ENCODE measurements at places on chromosomes 13 and 19.

- no peak for DNase-seq
Observed at GRCh38 chr19:16949496-16950023, 60.8 kb downstream of the F2RL3 start.

GRCh38 chr13:29886446-29886845 is 36.0 kb upstream of the UBL3 start:
- no peak for DNase-seq

DNA sequence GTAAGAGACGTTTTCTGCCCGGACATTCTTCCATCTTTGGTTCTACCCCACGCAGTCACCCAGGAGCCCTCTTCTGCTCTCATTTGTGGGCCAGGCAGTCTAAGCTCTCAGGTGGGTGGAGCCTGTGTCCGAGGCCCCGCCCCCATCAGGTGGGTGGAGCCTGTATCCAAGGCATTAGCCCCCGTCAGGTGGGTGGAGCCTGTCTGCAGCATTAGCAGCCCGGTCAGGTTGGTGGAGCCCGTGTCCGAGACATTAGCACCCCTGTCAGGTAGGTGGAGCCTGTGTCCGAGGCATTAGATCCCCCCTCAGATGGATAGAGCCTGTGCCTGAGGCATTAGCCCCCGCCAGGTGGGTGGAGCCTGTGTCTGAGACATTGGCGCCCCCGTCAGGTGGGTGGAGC is 45.5 kb upstream of the C13orf46 start:
- no peak for DNase-seq

DNA sequence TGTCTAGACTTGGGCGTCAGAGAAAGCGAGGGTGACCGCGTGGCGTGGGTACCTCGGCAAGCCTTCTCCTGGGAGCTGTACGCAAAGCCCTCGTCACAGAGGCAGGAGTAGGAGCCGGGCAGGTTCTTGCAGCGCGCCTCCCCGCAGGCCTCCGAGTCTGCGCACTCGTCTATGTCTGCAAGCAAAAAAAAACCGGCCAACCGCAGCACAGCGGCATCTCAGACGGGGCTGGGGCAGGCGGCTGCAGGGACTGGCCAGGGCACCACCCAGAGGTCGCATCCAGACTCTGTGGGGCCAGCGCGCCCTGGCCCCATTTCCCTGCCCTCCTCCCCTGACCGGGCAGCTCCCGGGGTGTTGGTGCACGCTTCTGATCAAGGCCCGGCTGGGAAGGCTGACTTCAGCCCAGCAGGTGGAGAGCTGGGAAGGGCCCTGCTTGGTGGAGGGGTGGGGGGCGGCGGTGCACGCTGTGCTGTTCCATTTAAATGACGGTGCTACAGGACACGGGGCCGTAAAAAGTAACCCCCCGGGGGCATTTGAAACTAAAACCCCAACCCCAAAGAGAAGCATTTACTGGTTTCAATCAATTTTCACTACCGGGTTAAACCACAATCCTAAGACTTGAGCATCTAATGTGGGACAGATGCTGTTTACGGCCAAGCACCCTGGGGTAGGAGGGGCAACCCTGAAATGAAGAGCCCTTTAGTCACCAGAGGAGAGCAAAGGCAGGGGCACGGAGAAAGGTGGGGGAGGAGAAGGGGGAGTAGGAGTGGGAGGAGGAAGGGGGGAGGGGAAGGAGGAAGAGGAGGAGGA is 28.2 kb downstream of the GAS6 start:
- no peak for DNase-seq

DNA sequence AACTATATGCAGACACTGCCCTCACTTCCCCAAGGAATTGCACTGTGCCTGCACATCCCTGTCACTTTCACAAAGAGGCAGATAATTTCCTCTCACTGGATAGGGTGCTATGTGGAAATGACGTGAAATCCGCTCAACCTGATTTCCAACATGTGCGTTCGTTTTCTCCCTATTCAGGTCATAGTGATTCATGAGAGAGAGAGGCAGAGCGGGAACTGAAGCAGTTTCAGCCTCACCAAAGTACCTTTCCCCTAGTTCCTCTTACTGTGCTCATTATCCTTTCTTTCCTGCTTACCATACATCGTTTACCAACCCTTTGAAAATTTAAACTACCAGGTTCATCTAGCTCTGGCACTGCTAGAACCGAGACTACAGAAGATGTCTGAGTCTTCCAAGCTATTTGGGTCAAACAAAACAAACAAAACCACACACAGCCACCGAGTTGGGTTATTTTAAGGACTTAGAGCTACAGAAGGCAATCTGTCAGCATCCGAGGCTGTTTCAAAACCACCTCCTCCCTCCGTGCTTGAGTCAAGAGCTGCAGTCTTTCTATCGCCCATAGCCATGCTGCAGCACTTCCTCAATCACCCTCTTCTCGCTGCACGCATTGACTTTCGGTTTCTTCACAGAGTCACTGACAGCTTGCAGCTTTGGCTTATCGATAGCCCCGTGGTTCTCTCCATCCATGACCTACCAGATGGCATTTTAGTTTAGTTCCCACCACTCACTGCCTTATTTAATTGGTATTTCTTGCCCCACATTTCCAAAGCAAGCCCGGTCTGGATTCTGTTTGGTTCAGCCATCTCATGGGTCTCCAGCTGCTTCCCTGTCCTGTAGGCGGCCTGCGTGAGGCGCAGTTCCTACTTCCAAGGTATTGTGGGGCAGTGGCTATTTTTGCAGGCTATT is 1395.8 kb downstream of the EFNB2 start:
- DNase-seq: peak; percentile 27

GRCh38 chr13:54647275-54647674 is 1618.7 kb downstream of the OLFM4 start:
- no peak for DNase-seq

DNA sequence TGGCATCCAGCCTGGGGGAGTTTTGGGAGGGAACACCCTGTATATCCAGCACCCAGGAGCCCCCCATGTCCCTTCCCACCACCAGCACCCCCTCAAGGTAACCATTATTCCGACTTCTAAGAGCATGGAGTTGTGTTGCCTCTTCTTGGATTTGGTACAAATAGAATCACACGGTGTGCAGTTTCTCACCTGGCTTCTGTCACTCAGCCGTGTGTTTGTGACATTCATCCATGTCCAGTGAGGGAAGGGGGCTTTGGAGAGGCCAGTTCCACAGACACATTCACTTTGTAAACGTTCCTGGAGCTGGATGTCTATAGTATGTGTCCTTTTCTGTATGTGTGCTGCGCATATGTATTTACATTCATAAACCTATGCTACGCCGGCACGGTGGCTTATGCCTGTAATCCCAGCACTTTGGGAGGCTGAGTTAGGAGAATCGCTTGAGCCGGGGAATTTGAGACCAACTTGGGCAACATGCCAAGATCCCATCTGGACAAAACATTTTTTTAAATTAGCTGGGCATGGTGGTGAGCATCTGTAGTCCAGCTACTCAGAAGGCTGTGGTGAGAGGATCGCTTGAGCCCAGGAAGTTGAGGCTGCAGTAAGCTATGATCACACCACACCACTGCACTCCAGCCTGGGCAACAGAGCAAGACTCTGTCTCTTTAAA is 36.6 kb downstream of the MYH14 start:
- peak; percentile 34 for DNase-seq

DNA sequence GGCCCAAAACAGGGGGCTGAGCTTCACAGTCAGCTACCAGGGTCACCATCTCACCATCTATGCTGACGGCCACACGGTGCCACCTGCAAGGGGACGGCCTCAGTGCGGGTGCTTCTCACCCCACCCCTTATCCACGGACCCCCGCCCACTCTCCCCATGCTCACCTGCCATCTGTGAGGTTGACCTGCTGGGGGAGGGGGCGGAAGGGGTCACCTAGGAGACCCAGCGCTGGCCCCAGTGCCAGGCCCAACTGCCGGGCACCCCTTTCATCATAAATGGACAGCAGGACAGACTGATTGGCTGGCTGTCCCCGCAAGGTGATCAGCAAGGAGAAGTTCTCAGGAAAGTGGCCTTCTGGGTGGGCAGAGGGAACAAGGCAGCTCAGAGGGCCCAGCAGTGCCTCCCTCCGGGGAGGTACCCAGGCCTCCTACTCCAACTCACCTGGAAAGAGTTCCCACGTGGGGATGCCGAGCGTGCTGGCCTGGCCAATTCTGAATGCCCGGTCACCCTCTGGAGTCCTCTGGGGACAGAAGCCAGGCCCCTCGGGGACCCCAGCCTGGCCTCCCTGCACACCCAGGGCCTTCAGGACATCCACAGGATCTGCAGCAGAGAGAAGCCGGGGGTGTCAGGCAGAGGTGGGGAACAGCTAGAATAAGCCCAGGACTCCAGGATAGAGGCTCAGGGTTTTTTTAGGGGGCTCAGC is 4.5 kb downstream of the COL5A3 start:
- no peak for DNase-seq

- no peak for DNase-seq
Observed at GRCh38 chr19:30521937-30522336, 149.8 kb downstream of the ZNF536 start.

DNA sequence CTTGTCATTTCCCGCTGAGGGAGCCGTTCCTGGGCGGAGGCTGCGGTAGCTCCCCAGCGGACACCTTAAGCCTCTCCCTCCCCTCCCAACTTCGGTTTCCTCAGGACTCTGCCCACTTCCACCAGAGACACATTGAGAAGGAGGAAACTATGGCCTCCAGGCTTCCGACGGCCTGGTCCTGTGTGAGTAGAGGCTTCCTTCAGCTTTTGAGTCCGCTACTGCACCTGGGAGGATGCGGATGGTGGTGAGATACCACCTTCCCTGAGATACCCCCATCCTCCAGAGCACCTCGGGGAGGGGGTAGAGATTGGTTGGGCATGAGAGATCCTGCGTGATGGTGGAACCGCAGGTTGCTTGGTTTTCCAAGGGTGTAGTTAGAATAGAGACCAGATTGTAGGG is 955 bp downstream of the ZNF274 start:
- DNase-seq: no peak

Data from posterior cingulate gyrus (tissue), 11 donors.